Epithelial cell of alveolus of lung (primary cell): ENCODE measurements at places on chromosomes 3 and 15. TPM values are rescaled to one million over a fixed set of nuclear protein-coding genes. Genes with fewer than 3 reads are reported as not detected.

The MYEF2 gene
- 2.6 and 4.1 TPM in 2 replicates for total RNA-seq

The GPR171 gene
- not detected in 2 replicates for total RNA-seq

The MKRN2 gene
- total RNA-seq: 41.4 and 47.6 TPM in 2 replicates

The SERINC4 gene
- not detected in 2 replicates for total RNA-seq

The CPNE9 gene
- total RNA-seq: not detected in 2 replicates

The LIPC gene
- total RNA-seq: 0.08 TPM in 1 of 2 replicates, not detected in the other

The LRRC34 gene
- total RNA-seq: 1.9 and 2.9 TPM in 2 replicates

The SLC24A5 gene
- not detected in 2 replicates for total RNA-seq
